AML-193 (cell line): ENCODE measurements at places on chromosomes 2 and 18.
A peak's percentile ranks its signal among the peaks of the same experiment; 100 is the strongest.

DNA sequence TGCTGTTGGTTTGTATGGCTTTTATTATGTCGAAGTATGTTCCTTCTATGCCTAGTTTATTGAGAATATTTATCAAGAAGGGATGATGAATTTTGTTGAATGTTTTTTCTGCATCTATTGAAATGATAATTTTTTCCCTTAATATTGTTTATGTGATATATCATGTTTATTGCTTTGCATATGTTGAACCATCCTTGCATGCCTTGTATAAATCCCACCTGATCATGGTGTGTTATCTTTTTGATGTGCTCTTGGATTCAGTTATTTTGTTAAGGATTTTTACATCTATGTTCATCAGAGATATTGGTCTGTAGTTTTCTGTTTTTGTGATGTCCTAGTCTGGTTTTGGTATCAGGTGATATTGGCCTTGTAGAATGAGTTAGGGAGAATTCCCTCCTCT is 50.8 kb downstream of the G6PC2 start:
- DNase-seq = no peak

DNA sequence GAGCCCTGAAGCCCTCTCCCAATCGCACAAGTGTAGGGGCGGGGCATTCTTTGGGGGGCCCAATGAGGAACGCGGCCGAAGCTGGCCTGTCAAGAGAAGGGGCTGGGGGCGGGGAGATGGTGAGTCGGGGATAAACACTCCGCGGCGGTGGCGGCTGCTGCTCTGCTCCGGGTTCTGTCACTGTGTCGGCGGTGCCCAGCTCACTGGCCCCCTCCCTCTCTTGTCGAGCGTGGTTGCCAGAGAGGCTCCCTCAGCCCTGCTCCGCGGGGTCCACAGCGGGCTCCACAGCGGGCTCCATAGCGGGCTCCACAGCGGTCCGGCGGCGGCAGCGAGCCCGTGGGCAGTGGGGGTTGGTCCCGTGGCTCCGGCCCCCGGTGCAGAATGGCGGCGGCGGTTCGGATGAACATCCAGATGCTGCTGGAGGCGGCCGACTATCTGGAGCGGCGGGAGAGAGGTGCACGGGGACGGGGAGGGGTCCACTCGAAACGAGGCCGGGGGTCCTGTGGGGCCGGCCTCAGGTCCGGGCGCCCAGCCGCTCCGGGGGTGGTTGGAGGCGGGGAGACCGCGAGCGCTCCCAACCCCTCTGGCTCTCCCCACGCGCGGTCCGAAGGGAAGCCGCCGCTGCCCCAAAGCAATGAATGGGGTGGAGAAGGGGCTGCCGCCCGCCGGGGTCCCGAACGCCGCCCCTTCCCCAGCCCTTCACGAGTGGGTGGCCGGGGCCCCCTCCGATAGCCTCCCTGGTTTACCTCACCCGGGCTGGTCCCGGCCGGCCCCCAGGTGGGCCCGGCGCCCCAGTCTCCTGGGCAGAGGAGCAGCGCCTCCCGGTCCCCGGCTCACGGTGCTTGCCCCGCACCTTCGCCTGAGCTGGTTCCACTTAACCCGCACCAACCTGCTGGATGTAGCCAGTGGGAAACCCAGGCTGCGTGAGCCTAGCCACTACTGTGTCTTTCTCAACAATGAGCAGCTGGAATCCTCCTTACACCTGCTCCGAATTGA is at the start of gene MXD1:
Gene MXD1, plus strand, starts transcription at position 160 of the 996 bp plus-strand sequence. Its CDS starts 222 bp downstream, at position 382.
- DNase-seq = no peak

DNA sequence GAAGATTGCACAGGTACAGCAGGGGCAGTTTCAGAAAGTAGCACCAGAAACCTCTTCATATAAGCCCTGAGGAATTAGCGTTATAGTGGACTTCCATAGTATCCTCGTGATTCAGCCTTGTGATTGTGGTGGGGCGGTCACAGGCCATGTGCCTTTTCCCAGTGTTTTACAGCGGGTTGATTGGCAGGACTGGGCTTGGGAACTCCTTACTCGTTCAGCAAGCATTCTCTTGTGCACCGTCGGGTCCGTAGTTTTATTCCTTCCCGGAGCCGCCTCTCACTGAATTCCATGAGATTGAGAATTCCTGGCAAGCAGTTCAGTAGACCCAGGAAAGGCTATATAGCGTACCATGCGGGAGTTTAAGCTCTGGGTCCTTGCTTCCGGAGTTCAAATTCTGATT is 5.2 kb downstream of the COPS8 start:
- no peak for DNase-seq

- peak; percentile 31 for DNase-seq
Observed at GRCh38 chr2:191666732-191667131, 11.2 kb upstream of the NABP1 start.

- DNase-seq = no peak
Observed at GRCh38 chr2:218033590-218034496, 31.0 kb upstream of the TNS1 start.

- DNase-seq = no peak
Observed at GRCh38 chr2:1648241-1649102, 95.8 kb downstream of the PXDN start.

GRCh38 chr18:45167631-45168280 is 447.5 kb upstream of the SLC14A2 start:
- DNase-seq = no peak

- DNase-seq = no peak
Observed at GRCh38 chr2:56476509-56477071, 292.8 kb downstream of the CCDC85A start.

DNA sequence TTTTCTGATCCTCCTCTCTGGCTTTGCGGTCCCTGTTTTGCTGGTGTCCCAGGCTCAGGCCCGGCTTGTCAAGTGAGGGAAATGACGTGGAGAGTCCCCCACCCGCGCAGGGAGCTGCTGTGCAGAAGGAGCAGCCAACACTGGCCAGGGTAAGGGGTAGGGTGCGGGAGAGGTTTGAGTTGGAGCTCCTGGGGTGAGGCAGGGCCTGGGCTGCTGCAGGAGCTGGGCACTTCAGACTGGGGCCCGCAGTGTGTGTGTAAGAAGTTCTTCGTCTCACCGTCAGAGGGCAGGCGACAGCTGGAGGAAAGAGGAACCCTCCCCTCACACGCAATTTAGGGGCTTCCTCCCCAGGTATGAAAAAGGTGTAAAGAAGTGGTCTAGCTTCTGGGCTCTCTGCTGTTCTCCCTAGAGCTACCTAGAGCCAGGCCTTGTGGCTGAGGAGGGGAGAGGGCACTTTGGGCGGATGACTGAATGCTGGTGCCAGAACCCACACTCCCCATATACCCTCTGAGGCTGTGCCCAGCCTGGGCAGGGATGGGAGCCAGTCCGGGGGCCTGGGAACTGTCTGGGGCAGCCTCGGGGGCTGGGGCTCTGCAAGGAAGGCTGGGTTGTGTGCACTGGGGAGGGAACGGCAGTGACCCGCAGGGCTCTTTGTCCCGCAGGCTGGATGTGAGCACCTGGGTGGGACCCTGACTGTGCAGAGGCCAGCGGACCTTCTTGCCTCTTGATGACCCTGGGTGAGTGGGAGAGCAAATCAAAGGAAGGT is 11.8 kb downstream of the CELF4 start:
- DNase-seq = no peak

DNA sequence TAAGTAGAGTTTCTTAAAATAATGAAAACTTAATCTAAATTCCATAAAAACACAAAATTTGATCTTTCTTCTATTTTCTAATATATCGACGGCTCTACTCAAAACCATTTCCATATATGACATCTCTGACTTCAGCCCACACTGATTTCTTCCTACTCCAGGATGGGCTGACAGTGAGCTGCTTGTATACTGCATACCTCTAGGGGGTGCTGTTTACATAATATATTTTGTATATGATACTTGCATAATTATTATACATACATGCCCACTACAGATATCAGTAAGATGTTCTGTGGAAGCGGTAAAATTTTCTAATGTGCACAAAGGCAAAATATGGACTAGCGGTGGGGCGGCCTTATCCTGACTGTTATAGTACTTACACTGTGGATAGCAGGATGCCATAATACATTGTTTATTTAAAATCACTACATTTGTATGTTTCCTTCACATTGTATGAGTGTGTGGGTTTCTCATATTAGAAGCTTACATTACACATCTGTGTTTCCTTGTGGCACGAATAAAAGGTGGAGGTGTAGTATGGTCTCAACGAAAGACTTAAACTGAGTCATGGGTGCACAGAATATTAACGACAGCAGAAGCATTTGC is 66.1 kb upstream of the NXPH2 start:
- peak; percentile 58 for DNase-seq

GRCh38 chr18:3827236-3827845 is 377.4 kb downstream of the TGIF1 start:
- no peak for DNase-seq

- DNase-seq = no peak
Observed at GRCh38 chr2:38751596-38752410, 642 bp upstream of the SRSF7 start.

DNA sequence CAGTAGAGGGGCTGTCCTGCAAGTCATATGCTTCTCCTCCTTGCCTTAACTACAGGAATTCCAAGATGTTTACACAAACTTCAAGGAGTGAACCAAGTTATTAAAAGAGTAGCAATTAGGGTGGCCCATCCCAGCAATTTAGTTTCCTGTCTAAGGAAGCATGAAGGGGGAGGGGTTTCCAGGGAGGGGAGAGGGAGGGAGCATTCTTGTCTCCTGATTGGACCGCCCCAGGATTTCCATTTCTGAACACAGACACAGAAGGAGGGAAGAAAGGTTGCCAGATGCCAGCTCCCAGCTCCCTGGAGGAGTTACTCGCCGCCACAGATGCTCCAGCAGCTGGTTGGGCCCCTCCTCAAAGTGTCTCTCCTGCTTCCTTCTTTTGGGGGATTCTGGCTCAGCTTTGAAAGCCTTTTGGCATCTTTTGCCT is 107.6 kb downstream of the TRIB2 start:
- DNase-seq = no peak

DNA sequence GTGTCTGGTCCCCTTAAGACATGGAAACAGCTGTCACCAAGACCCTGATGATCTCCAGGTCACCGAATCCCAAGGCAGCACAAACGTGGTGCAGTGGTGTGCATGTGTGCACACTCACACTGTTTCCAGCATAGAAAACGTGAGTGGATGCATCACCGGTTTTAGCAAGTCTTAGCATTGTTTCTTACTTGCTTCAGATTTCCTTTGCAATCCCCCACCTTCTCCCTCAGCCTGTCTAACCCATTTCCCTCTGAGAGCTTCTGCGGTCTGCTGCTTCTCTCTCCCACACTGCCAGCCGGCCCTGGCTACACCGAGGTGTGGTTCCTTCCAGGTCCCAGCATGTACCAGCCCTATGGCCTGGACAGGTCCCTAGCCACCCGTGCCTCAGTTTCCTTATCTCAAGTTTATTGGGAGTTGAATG is 343.4 kb upstream of the HS6ST1 start:
- no peak for DNase-seq

DNA sequence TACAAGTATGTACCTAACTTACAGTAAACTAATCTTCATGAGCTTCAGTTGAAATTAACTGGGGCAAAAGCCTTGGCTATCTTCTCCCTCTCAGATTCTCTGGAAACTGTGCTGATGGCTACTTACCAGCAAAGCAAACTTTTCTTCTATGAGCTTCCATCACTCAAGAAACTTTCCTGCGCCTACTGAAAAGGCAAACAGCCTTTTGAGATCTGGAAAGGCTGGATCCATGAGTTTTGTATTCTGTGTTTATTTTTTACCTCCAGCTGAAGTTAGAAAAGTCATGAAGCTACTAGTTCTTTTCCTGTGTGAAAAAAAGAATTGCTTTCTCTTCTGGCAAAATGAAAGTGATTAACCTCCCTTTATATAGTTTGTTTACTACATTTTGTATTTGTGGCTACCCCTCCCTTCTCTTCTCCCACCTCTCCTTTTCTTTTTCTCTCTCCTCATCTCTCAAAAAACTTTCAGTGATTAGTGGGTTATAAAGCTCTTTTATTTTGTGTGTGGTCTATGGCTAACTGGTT is 49.2 kb upstream of the RNF152 start:
- no peak for DNase-seq

GRCh38 chr2:58042486-58042970 is 4.1 kb upstream of the VRK2 start:
- no peak for DNase-seq
